ENCODE measurements at places on chromosomes 1 and 21. TPM values are rescaled to one million over a fixed set of nuclear protein-coding genes. Genes with fewer than 3 reads are reported as not detected.

MATN1 gene
- total RNA-seq, result 1.6 TPM

NBPF10 gene
- 1.6 TPM for total RNA-seq

FCMR gene
- 0.52 TPM for total RNA-seq

ZNF683 gene
- not detected for total RNA-seq

CFAP141 gene
- total RNA-seq, result not detected

Data from skeletal muscle tissue (tissue), 5 donors.